Pancreas (tissue), 10 donors: ENCODE measurements at places on chromosomes 6 and 20. TPM values are rescaled to one million over a fixed set of nuclear protein-coding genes. Genes with fewer than 3 reads are reported as not detected.

Gene OLIG3
- 0.07 TPM for polyA plus RNA-seq

Gene EEF1A1
- 5,006 TPM for polyA plus RNA-seq

Gene GABBR1
- polyA plus RNA-seq = 26.7 TPM

Gene RIN2
- 10.2 TPM for polyA plus RNA-seq
